ENCODE measurements at places on chromosomes 13 and 19. TPM values are rescaled to one million over a fixed set of nuclear protein-coding genes. Genes with fewer than 3 reads are reported as not detected.
A peak's percentile ranks its signal among the peaks of the same experiment; 100 is the strongest.

CCDC8 gene
- total RNA-seq, result 15.9 TPM

DNA sequence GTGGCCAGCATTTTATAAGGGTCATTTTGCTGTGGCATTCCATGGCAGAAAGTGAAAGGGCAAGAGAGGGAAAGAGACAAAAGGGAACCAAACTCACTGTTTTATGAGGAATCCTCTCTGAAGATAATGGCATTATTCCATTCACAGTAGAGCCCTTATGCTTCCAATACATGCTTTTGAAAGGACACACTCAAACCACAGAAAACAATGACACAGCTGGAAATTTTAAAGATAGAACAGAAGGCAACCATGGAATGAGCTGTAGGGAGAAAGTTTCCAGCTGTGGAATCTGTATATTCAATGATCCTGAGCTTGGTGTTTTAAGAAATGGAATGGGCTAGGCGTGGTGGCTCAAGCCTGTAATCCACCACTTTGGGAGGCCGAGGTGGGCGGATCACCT lies 677.4 kb downstream of the SLITRK1 start:
- no peak for DNase-seq

- peak; percentile 53 for DNase-seq
These were observed 169.6 kb upstream of the GPR12 start for GRCh38 chr13:26929971-26930730.

- no peak for DNase-seq
These were observed 47.4 kb downstream of the SMAD9 start for GRCh38 chr13:36872621-36873020.

GRCh38 chr13:105474983-105475610 lies 1060.4 kb downstream of the EFNB2 start:
- DNase-seq, result no peak

DNA sequence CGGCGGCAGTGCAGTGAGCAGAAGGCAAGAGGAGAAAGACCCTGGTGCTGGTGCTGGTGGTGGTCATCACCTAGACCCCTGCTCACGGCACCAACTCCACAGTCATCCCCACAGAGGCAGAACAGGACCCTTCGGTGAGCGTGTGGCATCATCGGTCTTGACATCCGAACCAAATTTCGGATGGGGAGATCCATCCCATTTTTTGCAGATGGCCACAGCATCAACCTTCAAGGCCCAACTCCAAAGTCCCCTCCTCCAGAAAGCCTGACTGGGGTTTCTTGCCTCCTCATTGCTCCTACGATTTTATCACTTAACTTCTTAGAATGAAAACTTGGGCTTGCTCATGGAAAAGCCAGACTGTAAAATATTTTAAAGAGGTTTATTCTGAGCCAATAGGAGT lies 8.7 kb upstream of the KLK12 start:
- DNase-seq, result no peak

KLK4 gene
- not detected for total RNA-seq

GRCh38 chr19:10078329-10078728 lies 7.8 kb upstream of the SHFL start:
- DNase-seq, result no peak

DNA sequence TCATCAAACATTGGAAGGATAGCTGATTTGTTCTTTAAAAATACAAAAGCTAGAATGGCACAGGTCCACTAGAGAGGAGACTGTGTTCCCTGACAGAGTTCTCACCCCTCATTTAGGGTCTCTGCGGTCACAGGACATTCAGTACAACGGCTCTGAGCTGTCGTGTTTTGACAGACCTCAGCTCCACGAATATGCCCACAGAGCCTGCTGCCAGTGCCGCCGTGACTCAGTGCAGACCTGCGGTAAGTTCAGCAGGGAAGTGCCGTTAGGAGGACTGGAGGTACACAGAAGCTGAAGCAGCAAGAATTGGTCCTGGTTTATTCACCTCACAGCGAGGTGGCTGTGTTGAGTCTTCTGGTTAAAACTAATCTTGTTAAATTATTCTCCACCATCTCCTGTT lies 90.0 kb downstream of the TNFRSF19 start:
- DNase-seq, result peak; percentile 12

OR7G3 gene
- total RNA-seq, result not detected

DNA sequence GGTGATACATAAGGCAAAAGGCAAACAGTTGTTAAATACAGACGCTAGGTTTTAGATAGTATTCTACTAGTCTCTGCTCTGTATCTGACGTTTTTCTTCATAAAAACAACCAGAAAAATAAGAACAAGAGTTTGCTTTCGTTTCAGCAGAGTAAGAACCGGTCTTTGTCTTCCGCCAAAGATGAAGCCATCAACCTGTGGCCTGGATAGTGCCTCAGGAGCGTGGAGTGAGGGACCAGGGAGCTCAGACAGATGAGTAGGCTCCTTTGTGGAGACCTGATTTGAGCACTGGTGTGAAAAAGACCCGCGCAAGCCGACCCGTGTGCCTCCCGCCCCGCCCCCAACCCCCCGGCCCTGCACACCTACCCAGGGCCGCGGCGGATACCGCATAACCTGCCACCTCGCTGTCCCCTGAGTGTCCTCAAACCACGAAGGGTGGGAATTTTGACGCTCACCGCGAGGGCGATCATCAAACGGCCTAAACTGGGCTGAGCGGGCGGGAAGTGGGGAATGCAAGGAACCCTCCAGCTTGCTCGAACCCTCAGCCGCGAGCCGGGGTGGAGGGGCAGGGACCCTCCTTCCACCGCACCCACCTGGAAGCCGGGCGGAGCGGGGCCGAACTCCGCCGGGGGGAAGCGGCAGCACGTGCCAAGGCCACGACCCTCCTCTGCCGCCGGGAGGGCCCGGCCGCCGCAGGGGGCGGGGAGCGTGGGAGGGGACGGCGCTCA lies 866 bp upstream of the LMO7 start:
- DNase-seq, result peak; percentile 38

SPACA4 gene
- not detected for total RNA-seq

DNA sequence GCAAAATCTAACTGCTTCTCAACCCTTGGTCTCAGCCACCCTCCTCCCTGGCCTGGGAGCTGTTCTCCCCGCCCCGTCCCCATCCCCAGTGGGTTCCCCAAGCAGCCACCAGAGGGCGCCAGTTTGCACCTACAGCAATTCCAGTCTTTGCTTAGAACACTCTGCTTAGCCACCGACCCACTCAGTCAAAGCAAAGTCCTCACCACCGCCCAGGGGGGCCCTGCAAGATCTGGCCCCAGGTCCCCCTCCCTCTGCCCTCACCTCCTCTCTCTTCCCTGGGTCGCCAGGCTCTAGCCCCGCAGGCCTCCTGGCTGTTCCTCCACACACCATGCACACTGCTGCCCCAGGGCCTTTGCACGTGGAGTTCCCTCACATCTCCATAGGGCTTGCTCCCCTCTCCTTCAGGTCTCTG lies 12.4 kb downstream of the TMEM143 start:
- DNase-seq, result peak; percentile 63

DNA sequence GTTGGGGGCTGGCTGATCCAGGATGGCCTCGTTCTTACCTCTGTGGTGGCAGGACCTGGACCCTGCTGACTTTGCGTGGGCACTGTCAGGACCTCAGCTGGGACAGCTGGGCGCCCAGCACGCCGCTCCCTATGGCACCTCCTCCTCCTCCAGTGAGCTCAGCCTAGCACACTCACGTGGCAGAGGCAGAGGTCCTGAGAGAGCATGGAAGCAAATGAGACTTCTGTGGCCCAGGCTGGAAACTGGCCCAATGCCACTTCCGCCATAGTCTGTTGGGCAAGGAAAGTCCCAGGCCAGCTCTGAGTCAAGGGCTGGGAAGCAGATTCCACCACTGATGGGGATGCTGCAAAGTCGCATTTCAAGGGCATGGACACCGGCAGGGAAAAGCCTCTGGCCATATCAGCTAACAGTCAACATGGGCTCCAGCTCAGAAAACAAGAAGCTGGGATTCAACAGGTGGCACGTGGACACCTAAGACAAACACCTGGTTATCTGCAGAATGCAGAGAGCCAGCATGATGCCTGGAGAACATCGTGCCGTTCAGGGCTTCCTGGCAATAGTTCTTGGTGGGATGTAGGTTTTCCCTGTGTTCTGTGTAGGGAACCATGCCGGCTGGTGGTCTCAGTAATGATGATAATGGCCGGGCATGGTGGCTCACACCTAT lies 16.7 kb downstream of the MYBPC2 start:
- peak; percentile 45 for DNase-seq

- no peak for DNase-seq
These were observed 4.3 kb upstream of the ZNF497 start for GRCh38 chr19:58366585-58367430.

MIA gene
- total RNA-seq, result not detected

UBL3 gene
- total RNA-seq, result 11.4 TPM

DNA sequence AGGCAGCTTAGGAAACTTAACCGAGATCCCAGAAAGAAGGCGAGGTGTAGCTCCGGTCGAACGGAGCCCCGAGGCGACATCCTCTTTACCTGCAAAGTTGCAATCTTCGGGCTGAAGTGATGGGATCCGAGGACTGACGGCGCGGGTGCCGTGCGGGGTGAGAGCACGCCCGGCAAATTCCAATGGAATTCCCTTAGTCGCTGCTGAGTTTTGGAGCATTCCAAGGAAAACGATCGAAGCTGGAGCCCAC lies 141 bp downstream of the TRPC4 start:
- no peak for DNase-seq

CERS1 gene
- 8.4 TPM for total RNA-seq

ADM5 gene
- total RNA-seq, result 0.33 TPM

GRCh38 chr19:45668342-45668871 lies 386 bp downstream of the GIPR start:
- DNase-seq, result no peak

DNA sequence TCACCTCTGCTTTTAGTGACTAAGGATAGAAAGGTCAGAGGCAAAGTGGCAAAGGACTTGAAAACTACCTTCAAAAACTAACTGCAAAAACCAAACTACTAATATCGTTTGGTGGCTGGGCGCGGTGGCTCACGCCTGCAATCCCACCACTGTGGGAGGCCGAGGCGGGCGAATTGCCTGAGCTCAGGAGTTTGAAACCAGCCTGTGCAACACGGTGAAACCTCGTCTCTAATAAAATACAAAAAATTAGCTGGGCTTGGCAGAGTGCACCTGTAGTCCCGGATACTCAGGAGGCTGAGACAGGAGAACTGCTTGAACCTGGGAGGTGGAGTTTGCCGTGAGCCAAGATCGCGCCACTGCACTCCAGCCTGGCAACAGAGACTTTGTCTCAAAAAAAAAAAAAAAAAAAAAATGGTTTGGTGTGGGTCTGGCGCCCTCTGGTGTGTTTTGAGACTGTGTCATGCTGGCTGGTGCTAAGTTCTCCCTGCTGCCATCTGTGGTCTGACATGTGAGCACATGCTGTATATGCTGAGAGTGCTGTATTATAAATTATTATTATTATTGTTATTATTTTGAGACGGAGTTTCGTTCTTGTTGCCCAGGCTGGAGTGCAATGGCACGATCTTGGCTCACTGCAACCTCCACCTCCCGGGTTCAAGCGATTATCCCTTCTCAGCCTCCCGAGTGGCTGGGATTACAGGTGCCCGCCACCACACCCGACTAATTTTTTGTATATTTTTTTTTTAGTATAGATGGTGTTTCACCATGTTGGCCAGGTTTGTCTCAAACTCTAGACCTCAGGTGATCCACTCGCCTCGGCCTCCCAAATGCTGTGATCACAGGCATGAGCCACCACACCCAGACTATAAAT lies 36.0 kb upstream of the RNF17 start:
- DNase-seq, result peak; percentile 69

- no peak for DNase-seq
These were observed 86.3 kb downstream of the LRCH1 start for GRCh38 chr13:46639033-46639981.

- peak; percentile 48 for DNase-seq
These were observed 9.6 kb upstream of the SBNO2 start for GRCh38 chr19:1183543-1184172.

BEST2 gene
- total RNA-seq, result 0.30 TPM

DNA sequence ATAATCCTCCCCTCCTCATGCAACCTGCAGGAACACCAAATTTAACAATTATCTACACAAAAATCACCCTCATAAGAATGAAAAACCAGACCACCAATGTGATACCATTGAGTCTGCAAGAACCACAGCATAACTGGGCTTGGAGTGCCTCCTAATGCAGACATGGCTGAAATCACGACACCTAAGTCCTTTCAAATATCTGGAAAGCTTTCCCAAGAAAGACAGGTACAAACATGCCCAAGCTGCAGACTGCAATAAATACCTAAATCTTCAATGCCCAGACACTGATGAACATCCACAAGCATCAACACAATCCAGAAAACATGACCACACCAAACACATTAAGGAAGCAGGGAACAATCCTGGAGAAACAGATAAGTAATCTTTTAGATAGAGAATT lies 417.1 kb downstream of the LMO7 start:
- no peak for DNase-seq

ZNF850 gene
- total RNA-seq, result 0.20 TPM

GRCh38 chr19:41905273-41906002 lies 22.5 kb downstream of the ARHGEF1 start:
- no peak for DNase-seq

DNA sequence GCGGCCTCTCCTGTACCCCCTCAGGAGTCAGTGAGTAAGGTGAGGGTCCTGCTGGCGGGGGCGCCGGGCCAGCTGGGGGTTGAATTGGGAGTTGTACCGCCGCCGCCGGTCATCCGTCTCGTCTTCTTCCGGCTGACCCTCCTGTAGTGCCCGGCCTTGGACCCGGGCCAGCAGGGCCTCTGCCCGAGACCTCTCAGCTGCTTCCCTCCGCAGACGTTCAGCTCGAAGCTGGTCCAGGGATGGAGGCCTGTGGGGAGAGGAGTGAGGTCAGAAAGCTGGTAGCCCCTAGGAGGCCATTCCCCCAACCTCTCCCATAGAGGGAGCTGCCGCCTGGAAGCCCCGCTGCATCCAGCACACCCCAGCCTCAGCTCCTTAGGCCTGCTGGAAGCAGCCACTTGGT lies 3.8 kb downstream of the LENG1 start:
- no peak for DNase-seq

DNA sequence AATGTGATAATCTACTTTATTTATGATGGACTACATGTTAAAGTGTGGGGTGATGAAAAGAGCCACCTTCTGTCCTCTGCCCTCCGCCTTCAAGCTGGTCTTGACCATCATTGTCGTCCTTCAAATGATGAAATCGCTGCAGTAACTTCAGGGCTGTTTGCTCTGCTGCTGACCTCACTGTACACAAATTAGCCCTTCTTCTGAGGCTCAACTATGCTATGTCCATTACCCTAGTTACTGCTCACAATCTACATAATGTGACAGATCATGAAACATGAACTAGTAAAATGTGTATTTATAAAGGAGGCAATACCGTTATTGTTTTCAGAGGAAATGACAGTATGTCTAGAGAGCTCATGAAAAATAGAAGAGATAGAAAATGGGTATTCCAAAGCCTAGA lies 145.9 kb downstream of the RFC3 start:
- DNase-seq, result no peak

DNA sequence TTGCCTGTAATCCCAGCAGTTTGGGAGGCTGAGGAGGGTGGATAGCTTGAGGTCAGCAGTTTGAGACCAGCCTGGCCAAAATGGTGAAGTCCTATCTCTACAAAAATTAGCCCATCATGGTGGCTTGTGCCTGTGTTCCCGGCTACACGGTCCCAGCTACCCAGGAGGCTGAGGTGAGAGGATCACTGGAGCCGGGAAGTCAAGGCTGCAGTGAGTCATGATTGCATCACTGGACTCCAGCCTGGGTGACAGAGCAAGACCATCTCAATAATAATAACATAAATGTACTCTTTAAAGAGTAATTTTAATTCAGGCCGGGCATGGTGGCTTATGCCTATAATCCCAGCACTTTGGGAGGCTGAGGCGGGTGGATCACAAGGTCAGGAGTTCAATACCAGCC lies 38.7 kb downstream of the SKA3 start:
- peak; percentile 80 for DNase-seq
